ENCODE measurements at places on chromosomes 7 and 10.

DNA sequence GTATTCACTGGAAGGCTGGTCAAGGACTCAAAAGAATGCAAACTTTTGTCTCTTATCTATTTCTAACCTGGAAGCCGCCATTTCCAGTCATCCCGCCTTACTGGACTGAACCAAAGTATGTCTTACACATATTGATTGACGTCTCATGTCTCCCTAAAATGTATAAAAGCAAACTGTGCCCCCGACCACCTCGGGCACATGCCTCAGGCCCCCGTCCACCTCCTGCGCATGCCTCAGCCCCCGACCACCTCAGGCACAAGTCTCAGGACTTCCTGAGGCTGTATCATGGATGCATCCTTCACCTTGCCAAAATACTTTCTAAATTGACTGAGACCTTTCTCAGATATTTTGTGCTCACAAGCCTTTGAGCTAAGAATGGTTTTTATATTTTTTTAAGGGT, 148.6 kb downstream of the PTPRN2 start:
- no peak for DNase-seq

GRCh38 chr7:70134029-70134770, 535.9 kb downstream of the AUTS2 start:
- no peak for DNase-seq

GRCh38 chr10:83909001-83909400, 230.3 kb upstream of the GHITM start:
- DNase-seq, result no peak

DNA sequence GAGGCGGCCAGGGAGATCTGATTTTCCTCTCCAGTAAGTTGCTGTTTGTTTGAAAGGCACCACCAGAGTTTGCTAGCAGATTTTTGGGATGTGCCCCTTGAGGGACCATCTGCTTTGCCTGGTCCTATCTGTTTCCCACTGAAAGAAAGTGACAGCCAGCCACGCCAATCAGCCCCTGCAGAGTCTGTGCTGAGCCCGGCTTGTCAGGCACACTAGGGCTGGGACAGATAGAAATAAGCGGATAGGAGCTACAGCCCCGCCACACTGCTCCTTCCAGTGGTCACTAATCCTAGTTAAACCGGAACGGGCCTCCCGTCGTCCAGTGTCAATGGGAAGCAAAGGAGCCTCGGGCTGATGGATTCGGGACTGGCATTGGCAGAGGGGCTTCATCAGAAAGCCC, 161.9 kb upstream of the PRR15 start:
- no peak for DNase-seq

- DNase-seq, result no peak
These were observed 75.2 kb upstream of the DNAJB12 start for GRCh38 chr10:72429931-72430330.

- DNase-seq, result no peak
These were observed 52.4 kb downstream of the SHH start for GRCh38 chr7:155759740-155760430.

DNA sequence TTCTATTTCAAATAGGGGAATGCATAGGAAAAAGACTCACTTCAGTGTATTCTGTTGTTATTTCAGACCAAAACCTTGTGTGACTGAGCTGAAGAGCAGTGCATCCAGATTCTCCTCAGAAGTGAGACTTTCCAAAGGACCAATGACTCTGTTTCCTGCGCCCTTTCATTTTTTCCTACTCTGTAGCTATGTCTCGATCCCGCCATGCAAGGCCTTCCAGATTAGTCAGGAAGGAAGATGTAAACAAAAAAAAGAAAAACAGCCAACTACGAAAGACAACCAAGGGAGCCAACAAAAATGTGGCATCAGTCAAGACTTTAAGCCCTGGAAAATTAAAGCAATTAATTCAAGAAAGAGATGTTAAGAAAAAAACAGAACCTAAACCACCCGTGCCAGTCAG, 12.0 kb downstream of the TET1 start:
- DNase-seq, result no peak
